ENCODE measurements at places on chromosomes 6 and 20.

GRCh38 chr6:87397656-87398055 is 10.1 kb upstream of the CFAP206 start:
- no peak for DNase-seq

DNA sequence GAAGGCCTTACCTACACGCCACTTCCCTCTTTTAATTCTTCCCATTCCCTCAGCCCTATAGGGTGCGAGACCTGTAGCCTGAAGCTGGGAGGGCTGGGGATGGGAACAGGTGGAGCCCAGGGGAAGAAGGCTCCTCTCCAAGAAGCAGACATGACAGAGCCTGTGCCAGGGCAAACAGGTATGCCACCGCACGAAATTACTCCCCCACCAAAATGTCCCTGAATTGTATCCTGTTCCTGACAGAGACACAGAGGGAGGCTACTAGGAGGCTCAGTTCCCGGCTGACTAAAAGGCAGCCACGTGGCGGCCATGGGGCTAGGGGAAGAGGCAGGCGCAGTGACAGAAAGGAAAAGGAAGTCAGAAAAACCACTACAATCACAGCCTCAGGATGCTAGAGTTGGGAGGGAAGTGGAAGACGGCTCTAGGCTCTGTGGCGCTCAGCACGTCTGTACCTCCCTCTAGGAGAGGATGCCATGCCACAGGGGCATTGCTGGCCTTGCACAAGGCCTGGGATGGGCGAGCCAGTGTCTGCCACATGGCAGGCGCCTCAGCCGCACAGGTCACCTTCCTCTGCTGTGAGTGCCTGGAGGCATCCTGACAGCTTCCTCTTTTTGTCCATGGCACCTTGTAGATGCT is 27.7 kb downstream of the TFEB start:
- DNase-seq, result no peak

GRCh38 chr6:167031082-167031709 is 32.0 kb downstream of the CEP43 start:
- no peak for DNase-seq

- no peak for DNase-seq
These were observed 9.9 kb downstream of the RAB32 start for GRCh38 chr6:146553377-146554135.

- no peak for DNase-seq
These were observed 777 bp upstream of the SNRNP48 start for GRCh38 chr6:7589221-7589620.

GRCh38 chr6:139443231-139444112 is 69.0 kb upstream of the CITED2 start:
- no peak for DNase-seq

GRCh38 chr6:29730575-29731126 is 7.4 kb downstream of the HLA-F start:
- no peak for DNase-seq

DNA sequence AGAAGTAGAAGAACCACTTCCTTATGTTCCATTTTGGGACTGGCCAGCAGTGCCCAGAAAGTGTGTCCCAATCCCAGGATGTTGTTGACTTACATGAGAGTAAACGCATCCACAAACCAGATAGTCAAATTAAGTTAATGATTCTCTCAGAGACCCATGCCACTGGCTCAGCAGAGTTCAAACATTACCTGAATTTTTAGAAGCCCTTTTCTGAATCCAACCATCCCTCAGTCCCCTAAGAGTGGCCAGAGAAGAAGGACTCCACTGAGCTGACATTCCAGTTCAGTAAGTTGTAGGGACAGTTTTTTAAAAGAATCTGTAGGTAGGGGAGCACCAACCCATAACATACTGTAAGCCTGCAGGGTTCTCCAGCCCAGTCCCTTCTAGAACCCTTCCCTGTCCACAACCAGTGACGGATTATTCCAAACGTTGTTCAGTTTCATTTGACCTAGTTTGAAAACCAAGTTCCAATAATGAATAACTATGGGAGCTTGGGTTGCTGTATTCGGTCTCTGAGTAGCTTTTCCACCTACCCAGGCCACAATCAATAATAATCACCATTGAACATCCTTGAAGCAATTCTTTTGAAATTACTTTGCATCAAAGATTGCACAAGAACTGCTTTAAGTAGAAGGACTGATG is 153.0 kb downstream of the LPA start:
- DNase-seq, result no peak

DNA sequence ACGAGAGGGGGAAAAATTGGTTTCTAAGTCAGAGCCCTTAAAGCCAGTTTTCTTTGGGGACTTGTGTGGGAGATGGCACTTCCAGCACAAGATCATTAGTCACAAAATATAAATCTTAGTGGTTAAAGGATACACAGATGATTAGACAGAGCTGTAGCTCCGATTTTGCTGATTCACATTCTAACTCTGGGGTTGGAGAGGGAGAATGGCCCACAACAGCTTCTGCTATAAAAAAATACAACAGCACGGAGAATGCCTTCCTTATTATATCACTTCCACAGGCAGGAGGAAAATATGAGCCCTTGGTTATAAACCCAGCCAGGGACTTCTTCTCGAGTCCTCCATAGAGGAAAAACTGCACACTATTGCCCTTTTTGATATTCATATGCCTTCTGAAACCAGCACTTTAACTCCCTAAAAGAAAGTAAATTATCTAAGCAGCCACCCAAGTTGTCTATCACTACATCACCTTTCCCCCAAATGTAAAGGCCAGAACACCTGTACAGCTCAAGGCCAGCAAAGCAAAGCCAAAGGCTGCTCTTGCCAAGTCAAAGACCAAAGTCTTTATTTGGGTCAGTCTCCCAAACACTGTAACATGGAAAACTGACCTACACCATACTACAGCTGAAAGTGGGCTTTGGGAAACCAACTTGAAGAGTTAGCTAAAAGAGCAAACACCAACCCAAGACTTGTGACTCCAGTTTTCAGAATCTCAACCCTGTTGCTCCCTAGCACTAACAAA is 10.4 kb downstream of the MRPL14 start:
- no peak for DNase-seq

DNA sequence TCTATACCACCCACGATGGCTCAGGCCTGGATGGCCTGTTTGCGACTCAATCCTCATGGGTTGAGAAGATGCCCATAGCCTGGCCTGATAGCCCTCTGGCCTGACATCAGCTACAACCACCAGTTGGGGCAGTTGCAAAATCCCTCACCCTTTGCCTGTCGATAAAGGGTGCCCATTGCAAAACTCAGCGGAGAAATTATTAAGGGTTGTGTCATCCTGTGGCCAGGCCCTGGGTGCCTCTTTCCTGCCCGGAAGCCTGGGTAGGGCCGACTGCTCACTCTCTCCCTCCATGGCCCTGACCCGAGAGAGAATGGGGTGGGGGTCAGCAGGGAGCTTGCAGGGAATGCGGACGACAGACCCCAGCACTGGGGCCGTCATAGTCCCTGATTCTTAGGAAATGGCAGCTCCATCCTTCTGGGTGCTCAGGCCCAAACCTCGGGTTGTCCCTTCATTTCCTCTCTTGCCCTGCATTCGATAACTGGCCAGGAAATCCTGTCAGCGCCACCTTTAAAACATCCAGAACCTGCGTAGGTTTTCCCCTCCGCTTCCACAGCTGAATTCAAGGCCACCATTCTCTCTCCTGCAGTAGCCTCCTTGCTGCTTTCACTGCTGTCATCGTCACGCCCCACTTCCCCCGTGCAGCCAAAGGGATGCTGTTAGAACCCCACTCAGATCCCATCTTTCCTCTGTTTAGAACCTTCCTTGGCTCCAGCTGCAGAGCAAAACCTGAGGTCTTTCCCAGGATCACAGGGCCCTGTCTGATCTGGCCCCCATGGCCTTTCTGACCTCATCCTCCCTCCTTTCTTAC is 31.1 kb downstream of the CEBPB start:
- no peak for DNase-seq

DNA sequence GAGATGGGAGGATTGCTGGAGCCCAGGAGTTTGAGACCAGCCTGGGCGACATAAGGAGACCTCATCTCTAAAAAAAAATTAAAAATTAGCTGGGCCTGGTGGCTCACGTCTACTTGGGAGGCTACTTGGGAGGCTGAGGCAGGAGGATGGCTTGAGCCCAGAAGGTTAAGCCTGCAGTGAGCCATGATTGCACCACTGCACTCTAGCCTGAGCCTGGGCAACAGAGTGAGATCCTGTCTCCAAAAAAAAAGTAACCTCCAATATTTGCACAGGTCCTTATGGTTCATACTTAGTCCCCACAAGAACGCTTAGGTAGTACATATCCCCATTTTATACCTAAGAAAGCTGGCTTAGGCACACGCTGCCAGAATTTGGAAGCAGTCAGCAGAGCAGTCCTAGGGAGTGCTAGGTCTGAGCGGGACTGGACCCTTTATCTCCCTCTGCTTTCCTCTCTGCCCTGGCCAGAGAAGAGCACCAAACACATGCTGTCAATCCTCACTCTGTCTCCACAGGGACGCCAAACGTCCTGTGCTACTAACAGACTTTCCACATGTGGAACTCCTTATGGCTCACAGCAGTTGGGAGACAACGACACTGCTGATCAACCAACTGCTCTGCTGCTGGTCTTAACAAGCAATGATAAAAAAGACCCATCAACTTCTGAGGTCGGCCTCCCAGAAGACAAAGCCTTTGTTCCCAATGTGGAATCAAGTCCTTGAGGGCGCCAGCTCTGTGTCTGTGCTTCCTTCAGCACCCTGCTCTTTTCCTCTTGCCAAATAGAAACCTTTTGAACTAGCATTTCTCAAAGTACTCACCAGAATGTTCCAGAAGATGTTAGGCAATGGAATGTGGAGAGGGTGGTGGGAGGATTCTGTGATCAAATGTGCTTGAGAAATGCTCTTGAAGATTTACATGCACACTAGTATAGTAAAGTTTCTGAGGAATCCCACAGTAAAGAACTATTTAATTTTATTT is 226.3 kb upstream of the DTNBP1 start:
- DNase-seq, result no peak

GRCh38 chr20:61041481-61041880 is 210.6 kb upstream of the CDH4 start:
- no peak for DNase-seq

DNA sequence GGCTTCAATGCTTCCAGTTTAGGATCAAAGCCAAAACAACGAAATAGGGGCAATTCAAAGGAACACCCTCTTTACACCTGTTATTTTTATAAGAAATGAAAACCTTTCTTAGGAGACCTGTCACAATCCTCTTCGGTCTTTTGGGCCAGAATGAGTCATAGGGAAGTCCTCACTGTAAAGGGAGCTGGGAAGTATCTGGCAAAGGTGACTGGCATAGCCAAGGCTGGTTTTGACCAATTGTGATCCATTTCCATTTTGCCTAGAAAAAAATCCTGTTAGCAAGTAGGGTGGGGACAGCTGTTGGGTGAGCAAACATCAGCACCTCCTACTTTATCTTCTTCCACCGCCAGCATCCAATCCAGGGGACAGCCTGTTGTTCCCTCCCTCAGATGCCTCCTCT is 343.2 kb upstream of the SULF2 start:
- DNase-seq, result no peak

- no peak for DNase-seq
These were observed 7.6 kb upstream of the TMEM14A start for GRCh38 chr6:52663120-52663935.

GRCh38 chr20:59804871-59805665 is 128.4 kb downstream of the SYCP2 start:
- DNase-seq, result no peak

GRCh38 chr20:35173576-35174192 is 1.8 kb downstream of the PROCR start:
- DNase-seq, result no peak

GRCh38 chr6:33592595-33593413 is 12.7 kb upstream of the BAK1 start:
- DNase-seq, result no peak

DNA sequence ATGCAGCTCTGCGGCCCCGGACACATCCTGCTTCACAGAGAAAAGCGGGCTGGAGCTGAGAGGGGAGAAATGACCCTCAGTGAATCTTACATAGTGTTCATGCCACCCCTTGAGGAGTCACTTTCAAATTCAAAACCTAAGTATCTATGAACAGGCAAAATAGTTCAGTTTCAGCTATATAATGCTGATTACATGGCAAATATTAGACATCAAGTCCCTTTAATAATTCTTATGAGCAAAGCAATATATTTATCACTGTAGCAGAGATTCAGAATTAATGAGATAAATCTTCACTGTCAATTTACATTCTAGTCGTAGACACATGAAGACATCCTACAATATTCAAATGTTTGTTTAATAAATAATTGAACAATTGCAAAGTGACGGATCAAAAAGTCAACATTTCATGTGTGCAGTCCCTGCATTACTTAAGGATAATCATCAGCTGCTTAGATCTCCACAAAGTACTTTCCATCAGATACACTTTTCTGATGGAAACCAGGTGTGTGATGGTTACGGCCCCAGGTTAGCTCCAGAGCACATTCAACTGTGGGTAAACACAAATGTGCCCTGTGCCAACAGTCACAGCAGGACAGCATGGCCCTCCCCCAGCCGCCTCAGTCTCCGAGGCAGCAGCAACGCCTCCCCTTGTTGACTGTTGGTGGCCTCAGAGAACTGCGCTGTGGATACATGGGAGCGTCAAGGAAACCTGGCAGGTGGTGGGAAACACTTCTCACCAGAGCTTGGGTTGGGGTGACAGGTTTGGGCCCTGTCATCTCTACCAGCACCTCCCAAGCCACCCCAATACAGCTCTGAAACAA is 787 bp upstream of the PRR18 start:
- DNase-seq, result no peak

All from NCI-H1048 (cell line).